ENCODE measurements at places on chromosomes 5 and 9.

DNA sequence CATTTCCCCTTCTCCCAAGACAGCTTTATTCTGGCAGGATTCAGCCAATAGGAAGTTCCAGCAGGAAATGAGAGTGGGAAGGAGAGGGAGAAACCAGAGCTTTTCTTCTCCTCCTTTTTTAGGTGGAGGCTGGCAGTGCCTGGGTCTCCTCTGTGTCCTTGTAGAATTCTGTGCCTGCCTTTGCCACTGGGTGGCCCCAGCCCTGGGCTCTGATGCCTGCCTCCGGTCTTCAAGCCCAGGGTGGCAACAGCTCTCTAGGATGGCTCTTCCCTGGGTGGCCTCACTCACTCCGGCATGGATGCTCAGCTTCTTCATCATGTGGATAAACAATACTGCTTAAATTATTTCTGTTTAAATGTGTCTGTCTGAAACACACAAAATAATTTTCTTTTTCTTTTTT lies 694.8 kb downstream of the SEMA5A start:
- DNase-seq, result no peak

DNA sequence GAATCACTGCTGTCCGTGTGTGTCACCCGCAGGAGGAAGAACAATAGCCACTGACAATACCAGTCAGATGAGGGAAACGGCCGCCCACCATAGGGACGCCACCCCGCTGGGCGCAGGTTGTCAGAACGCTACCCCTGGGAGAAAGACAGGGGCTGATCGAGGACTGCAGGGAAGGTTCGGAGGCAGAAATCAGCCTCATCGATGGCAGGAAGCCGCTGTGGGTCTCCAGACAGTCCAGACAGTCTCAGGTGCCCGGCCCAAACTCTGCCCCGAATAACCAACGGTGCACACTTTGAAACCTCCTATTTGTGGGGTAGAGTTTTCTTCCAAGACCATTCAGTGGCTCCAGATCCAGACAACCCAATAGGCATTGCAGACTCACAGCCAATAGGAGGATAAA lies 181.5 kb downstream of the ROR2 start:
- DNase-seq, result no peak

DNA sequence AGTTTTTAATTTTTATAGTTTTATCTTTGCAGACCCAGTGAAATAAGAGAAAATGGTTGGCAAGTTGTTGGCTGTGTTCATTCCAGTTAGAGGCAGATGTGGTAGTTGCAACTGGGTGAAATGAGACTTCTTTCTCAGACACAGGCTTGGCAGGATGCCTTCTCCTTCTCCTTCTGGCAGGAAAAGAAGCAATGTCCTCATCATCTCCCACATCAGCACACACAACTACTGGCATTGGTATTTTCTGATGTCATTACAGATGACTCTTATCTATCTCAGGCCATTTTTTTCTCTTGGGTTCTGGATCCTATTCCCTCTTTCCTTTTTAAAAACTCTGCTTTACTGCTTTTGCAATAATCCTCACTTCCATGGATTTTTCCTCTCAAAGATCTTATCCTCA lies 103.3 kb upstream of the EDIL3 start:
- DNase-seq, result no peak

GRCh38 chr5:27007121-27007520 lies 31.3 kb downstream of the CDH9 start:
- no peak for DNase-seq

DNA sequence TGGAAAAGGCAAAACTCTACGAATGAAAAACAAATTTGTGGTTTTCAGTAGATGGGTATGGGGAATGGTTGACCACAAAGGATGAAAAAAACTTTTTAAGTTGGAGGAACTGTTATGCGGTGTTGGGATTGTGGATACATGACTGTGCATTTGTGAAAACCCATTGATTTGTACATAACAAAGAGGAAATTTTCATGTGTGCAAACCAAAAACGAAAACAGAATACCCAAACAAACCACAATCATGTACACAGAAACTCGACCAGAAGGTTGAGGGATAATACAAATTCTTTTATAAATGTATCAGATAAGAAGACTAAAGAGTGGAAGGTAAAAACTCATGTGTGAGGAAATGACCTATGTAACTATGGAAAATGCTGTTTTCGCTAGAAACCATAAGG lies 1012.4 kb downstream of the CDH18 start:
- DNase-seq, result no peak

DNA sequence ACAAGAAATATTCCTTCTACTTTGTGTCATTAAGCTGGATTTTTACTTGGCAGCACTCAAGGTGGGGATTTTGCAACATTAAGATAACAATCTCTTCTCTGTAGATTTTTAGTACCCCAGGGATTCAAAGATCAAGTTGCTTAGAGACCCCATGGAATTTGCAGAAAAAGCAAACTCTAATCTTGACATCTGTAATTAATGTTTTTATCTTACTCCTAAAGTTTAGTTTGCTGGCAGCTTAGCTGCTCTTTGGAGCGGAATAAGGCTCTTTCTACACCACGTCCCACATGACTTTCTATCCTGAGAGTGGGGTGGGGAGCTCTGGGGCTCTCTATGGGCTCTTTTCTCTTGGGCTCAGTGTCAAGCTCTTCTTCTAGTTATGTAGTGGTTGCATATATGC lies 21.7 kb upstream of the SPDL1 start:
- no peak for DNase-seq

- DNase-seq, result no peak
Measured at GRCh38 chr9:23747088-23748075, 78.7 kb downstream of the ELAVL2 start.

GRCh38 chr5:6754766-6755165 lies 41.5 kb downstream of the TENT4A start:
- no peak for DNase-seq

DNA sequence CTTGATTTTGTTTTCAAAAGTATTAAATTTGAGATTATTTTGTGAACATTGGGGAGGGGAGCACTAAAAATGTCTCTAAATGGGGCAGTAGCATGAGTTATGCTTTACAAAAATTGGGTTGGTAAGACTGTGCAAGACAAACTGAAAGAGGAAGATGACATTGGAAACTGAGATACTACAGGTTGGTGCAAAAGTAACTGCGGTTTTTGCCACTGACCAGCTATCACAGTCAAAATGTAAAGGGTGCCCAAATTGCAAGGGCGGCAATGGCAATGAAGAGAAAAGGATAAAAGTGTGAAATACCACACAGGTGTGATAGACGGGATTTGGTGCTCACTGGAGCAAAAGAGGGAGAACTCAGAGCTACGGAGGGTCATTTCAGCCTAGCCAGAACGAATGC lies 124.0 kb downstream of the FANCC start:
- DNase-seq, result no peak

Data from effector memory CD8-positive, alpha-beta T cell (primary cell).